Right ventricle myocardium inferior (tissue), 1 donor: ENCODE measurements at places on chromosomes 16 and 17.

- DNase-seq: no peak
Measured at GRCh38 chr16:80990577-80990976, 16.1 kb downstream of the CMC2 start.

DNA sequence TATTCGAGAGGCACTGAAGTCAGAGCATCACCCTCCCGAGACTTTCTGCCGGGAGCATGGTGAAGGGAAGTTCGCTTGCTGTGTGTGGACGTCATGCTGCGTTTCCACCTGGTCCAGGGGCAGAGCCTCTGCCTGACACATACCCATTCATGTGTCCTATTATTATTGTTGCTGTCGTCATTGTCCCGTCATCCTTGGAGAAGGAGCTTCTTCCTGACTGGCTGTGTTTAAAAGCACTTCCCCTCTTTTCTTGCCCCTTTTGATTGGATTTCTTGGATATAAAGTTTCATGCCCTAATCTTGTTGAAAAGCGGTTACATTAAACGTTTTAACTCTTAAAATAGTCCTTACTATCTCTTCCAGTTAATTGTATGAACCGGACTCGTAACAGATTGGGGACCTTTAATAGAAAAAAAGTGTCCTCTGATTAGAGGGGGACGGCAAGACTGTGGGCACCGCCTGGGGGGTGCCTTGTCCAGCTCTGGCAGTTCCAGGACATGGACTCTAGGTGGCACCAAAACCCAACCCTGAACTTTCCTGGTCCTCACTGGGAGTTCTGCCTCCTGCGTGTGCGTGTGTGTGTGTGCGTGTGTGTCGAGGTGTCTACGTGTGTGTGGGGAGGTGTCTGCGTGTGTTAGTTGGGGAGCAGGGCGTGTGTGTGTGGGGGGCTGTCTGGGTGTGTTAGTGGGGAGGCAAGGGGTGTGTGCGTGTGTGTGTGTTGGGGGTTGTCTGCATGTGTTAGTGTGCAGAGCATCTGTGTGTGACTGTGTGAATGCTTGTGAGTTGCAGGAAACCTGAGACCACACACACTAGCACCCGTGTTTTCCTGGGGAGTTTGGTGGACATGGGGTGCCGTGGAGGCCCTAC lies 133.3 kb upstream of the CIBAR2 start:
- DNase-seq: no peak

- DNase-seq: no peak
Measured at GRCh38 chr17:82690786-82691489, 7.6 kb downstream of the RAB40B start.

DNA sequence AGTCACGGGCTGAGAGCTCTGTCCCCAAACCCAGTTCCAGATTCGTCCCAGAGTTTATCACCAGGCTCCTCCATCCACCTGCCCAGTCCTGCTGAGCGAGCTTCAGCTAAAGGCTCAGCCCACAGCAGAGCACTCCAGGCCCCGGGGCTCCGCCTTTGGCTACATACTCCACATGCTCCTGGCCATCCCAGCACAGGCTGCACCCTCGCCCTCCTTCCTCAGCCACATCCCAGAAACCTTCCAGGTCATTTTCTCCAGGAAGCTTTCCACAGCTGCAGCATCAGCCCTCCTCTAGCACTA lies 4.7 kb upstream of the CD2BP2 start:
- DNase-seq: no peak

DNA sequence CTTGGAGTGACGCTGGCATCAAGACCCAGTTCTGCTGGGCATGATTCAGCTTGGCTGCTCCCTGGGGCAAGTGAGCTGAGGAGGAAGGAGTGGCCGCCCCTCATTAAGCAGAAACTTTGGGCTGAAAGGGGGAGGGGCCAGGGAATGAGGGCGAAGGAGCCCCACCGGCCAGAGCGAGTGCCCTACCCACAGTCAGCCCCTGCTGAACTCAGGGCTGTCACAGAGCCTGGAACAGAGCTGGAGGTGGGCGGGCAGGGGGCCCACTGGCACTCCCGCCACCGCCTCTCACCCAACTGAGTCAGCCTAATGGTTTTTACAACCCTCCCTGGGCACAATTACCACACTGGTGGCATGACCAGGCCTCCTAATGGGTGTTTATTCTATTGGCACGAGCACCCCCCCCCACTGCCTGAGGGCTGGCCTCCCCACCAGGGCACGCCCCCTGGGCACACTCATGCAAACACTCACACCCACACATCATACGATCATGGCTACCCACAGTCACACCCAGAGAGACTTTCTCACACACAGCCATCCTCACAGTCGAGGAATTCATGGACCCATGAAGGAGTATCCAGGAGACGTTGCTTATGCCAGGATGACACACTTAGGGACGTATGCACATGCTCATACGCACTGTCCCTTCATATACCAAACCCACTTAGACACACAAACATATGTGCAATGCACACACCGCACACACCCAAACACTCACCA lies 19.2 kb downstream of the UNC119 start:
- DNase-seq: no peak

DNA sequence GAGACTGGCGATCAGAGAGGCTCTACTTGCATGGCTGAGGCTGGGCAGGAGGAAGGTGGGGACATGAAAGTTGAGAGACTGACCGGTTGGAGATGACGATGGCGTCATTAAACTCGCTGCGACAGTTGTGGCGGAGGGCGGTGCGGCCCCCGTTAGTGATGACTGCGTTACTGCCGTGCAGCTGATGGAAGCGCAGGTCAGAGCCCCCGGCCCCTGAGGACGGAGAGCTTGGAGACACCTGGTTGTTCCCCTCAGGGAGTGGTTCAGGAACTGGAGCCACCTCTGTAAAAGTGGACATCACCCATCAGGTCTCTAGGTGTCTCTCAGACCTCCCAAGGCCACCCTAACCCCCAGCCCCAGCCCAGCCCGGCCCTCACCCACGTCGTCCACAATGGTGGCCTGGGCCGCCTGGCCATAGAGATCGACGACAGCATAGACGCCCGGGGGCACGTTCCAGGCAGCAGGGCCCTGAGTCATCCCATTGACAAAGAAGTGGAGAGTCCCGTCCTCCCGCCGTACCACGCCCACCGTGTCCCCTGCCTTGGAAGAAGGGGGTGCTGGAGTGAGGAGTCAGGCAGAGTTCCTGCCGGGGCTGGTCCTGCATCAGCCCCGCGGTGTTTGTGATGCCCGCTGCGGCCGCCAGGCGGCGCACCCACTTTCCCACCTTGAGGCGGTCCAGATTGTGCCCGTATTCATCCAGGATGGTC lies 5.3 kb downstream of the NEURL4 start:
- peak; percentile 78 for DNase-seq
